ENCODE measurements at places on chromosomes 7 and 10. TPM values are rescaled to one million over a fixed set of nuclear protein-coding genes. Genes with fewer than 3 reads are reported as not detected.

The LRRD1 gene
- total RNA-seq: not detected

The PRR15 gene
- 6.3 TPM for total RNA-seq

The PTPN20 gene
- total RNA-seq: 6.2 TPM

The ACSM6 gene
- total RNA-seq: not detected

The ADIRF gene
- total RNA-seq: 23.8 TPM

The WDFY4 gene
- 0.08 TPM for total RNA-seq

The OR6V1 gene
- total RNA-seq: not detected

The SMKR1 gene
- not detected for total RNA-seq

The NME8 gene
- not detected for total RNA-seq

The CRYGN gene
- not detected for total RNA-seq

The BAIAP2L1 gene
- 34.1 TPM for total RNA-seq

The ZCCHC24 gene
- total RNA-seq: 1.0 TPM

The PTF1A gene
- not detected for total RNA-seq

The GTF2I gene
- total RNA-seq: 56.7 TPM

The AKR1C4 gene
- not detected for total RNA-seq

The TMEM225B gene
- 0.47 TPM for total RNA-seq

The C10orf62 gene
- not detected for total RNA-seq

The GHRHR gene
- total RNA-seq: not detected

The NDUFA5 gene
- total RNA-seq: 25.9 TPM

The LARP4B gene
- total RNA-seq: 33.3 TPM

The KLF14 gene
- total RNA-seq: not detected

The SMARCD3 gene
- 7.8 TPM for total RNA-seq

The SLC39A12 gene
- not detected for total RNA-seq

The FAM25A gene
- total RNA-seq: 3.3 TPM

The IKZF1 gene
- total RNA-seq: not detected

The ZNF316 gene
- total RNA-seq: 11.5 TPM

The SLC26A5 gene
- not detected for total RNA-seq

The CCDC172 gene
- total RNA-seq: not detected

The AMZ1 gene
- total RNA-seq: under 0.01 TPM

The CUZD1 gene
- 0.39 TPM for total RNA-seq

The C10orf53 gene
- total RNA-seq: not detected

The PTN gene
- not detected for total RNA-seq

The UROS gene
- 38.3 TPM for total RNA-seq
